ENCODE measurements at places on chromosomes 2 and 18. TPM values are rescaled to one million over a fixed set of nuclear protein-coding genes. Genes with fewer than 3 reads are reported as not detected.

The EPC2 gene
- 29.2 TPM for total RNA-seq

The TRAPPC12 gene
- total RNA-seq: 73.7 TPM

The CFC1 gene
- total RNA-seq: not detected

The B4GALT6 gene
- 4.9 TPM for total RNA-seq

The C1QL2 gene
- not detected for total RNA-seq
